RPMI8226 (cell line): ENCODE measurements at places on chromosomes 3 and 15.
A peak's percentile ranks its signal among the peaks of the same experiment; 100 is the strongest.

DNA sequence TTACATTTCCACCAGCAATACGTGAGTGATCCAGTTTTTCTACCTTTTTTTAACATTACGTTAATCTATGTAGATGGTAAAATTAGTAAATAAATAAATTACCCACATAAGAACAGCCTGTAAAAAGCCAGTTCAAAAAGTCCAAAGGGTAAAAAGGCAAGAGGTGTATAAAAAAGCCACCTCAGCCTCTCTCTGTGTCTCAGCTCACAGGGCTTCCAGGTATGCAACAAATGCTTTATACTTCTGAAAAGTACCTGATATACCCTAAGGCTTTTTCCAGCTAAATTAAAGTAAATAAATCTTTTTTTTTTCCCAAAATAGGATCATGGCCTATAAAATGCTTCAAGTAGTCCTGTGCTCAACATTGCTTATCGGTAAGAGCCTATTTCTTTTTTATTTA lies at the start of gene C3orf85:
TSS of gene C3orf85 (plus strand) at position 197 of the 400 bp plus-strand sequence. CDS start at position 326, 129 bp downstream.
- DNase-seq, result no peak

GRCh38 chr3:129442486-129442885 lies 2.5 kb downstream of the IFT122 start:
- no peak for DNase-seq

DNA sequence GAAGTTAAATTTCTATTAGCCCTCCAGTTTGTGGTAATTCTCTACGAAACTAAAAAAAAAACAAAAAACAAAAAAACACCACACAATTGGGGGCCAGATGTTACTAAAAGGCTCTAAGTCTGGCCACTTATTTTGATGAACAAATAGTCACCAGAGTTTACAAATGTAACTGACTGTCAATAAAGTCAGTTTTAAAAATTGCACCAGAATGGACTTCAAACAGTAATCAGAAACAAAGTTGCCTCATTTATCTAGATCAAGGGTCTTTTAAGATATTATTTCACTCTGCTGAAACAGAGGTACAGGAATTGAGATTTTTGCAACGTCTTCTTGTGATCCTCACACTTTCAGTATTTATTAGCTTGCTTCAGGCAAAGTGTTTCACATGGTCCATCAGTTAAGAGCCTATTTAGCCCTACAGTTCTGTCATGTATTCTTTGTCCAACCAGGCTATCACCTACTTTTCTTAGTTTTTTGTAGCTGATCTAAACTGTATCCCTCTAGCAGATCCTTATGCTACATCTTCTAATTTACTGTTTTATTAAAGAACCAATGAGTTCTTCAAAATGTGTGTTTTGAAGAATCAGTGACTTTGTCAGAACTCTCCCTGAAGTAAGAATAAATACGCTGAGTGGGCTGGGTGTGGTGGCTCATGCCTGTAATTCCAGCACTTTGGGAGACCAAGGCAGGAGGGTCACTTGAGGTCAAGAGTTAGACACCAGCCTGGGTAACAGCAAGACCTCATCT lies 74.7 kb downstream of the ANKRD28 start:
- no peak for DNase-seq

DNA sequence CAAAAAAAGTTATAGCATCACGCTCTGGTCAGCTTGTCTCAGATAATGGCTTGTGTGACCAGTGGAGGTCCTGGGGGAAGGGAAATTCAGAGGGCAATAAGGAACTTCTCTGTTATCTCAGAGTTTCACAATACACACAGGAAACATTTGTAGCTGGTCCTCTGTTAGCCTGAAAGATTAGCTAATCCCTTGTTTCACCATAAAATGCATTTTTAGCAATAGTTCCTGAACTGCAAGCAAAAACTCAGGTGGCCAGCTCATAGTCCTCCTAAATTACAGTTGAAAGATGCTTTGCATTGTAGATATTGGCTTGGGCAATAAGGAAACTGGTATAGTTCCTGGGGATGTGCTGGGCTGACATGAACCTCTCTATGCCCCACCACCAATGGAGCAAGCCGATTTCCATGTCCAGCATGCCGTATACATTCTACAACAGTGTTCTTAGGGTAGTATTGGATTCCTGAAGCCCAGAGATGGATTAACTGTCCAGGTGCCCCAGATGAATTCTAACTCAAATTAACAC lies 141.5 kb upstream of the TBL1XR1 start:
- DNase-seq, result no peak

DNA sequence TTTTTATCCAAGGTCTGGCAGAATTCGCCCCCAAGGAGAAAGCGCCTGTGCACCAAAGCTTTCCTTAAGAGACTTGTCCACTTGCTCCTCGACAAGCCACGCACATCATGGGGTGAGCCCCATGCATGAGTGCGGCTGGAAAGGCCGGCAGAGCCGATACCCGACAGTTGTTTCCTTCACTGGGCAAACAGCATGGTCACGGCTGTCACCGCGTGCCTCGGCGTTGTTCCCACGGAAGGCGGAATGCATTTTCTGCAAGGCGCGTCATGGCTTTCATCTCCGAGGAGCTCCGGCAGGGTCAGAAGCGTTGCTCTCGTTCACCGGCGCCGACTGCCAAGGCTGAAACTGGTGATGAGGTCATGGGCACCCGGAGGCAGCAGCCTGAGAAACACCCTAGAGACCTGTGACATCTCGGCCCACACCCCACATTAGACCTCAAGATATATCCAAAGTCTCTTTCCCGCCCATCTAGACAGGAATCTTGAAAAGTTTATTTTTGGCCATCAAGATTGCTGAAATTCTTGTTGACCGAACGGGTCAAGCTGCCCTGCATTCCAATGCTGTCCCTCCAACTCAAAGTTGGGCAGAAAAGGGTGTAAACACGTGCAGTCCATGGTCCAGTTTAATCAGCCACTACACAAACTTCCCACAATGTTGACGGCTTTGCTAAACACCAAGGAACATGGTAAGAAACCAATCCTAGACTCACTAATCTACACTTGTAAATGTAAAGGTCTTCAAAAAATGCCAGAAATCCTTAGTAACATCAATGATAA lies 604 bp upstream of the TJP1 start:
- peak; percentile 15 for DNase-seq
